Pericardium fibroblast (primary cell): ENCODE measurements at places on chromosomes 5 and 9. TPM values are rescaled to one million over a fixed set of nuclear protein-coding genes. Genes with fewer than 3 reads are reported as not detected.

Gene NFIB
- 32.9 and 46.8 TPM in 2 replicates for total RNA-seq

Gene ANKDD1B
- total RNA-seq, result 0.09 and 1.1 TPM in 2 replicates

Gene RAB3C
- total RNA-seq, result not detected in 2 replicates

Gene PCDHB14
- 0.70 TPM in 1 of 2 replicates, not detected in the other for total RNA-seq

Gene PLEKHG4B
- total RNA-seq, result not detected in 2 replicates

Gene C9
- not detected in 2 replicates for total RNA-seq

Gene FAM13B
- total RNA-seq, result 4.5 and 15.1 TPM in 2 replicates

Gene LRRC14B
- total RNA-seq, result not detected in 2 replicates

Gene RUFY1
- total RNA-seq, result 17.6 and 25.1 TPM in 2 replicates

Gene PCDHGB2
- total RNA-seq, result 0.77 and 3.3 TPM in 2 replicates

Gene CORO2A
- 0.09 and 1.6 TPM in 2 replicates for total RNA-seq

Gene NR6A1
- 0.23 and 0.68 TPM in 2 replicates for total RNA-seq

Gene FIBCD1
- total RNA-seq, result 1.4 TPM in 2 replicates

Gene PAPPA
- 27.4 and 29.5 TPM in 2 replicates for total RNA-seq

Gene PCDHB13
- 0.35 and 0.43 TPM in 2 replicates for total RNA-seq

Gene PCDHGB5
- 19.2 and 23.3 TPM in 2 replicates for total RNA-seq

Gene TRIM36
- total RNA-seq, result 0.09 TPM in 1 of 2 replicates, not detected in the other

Gene RNF180
- 2.0 and 3.8 TPM in 2 replicates for total RNA-seq

Gene SPATA6L
- 1.0 TPM in 1 of 2 replicates, not detected in the other for total RNA-seq

Gene RFX3
- total RNA-seq, result 0.51 and 0.58 TPM in 2 replicates

Gene MLANA
- not detected in 2 replicates for total RNA-seq

Gene BTNL3
- total RNA-seq, result not detected in 2 replicates
